AML-193 (cell line): ENCODE measurements at places on chromosomes 2 and 18.
A peak's percentile ranks its signal among the peaks of the same experiment; 100 is the strongest.

DNA sequence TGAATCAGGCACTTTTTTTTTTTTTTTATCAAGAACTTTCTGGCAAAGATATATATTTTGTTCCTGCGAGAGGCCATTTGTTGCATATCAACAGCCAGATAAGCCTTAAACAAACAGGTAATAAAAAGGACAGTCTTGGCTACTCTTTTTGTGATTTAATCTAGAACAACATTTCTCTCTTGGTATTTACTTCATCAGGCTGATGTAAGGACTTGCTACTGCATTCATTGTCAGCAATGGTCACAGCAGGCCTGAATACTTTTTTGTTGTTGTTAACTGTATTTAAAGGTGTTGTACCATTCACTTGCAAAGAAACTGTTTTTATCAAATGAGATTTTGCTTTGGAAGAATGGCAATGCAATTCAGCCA, 683.8 kb downstream of the IRS1 start:
- DNase-seq, result no peak

DNA sequence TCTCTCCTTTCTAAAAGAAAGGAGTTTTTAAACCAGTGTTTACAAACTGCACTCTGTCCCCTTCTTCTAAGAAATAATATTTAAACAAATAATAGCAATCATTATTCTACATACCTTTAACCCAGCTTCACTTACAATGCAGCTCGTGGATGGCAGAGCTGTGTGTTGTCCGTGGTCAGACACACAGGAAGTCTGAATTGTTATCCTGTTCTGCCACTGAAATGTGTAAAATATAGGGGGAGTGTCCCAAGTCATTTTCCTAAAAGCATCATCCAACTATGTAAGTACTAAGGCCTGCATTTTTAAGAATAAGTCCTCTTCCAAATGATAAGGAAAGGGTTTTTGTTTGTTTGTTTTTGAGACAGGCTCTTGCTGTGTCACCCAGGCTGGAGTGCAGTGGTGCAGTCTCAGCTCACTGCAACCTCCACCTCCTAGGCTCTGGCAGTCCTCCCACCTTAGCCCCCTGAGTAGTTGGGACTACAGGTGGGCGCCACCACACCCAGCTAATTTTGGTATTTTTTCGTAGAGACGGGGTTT, 2.7 kb upstream of the PPP4R1 start:
- no peak for DNase-seq

DNA sequence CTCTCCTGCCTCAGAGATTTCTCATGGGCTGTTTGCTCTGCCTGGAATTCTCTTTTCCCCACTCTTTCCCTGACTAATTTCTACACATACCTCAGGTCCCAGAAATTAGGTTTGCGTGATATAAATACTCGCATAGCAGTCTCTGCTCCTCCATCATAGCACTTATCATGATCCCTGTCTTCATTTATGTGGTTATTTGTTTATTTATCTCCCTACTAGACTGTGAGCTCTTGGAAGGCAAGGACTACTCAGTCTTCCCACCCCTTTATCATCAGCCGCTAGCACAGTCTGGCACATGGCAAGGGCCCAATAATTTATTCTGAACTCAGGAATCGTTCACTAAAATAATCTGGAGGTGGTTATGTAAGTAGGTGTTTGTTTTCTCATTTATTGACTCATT, 79.3 kb downstream of the ADCYAP1 start:
- DNase-seq, result no peak

DNA sequence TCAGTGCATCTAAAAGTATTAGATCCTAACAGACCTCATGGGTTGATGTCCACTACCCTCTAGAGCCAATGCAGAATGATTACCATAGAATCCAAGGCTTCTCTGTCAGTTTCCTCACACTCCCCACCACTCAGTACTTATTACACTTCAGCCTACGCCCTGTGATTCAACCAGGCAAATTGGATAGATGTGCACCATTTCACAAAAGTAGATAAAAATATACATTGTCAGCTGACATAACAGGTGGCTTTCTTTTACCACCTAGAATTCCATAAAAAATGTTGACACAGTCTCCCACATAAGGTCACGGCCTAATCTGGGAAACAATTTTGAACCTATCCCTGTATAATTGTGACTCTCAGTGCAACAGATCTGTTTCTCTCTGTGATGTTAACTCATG, 144.9 kb downstream of the CERS6 start:
- no peak for DNase-seq

GRCh38 chr2:236947294-236947693, 138.4 kb upstream of the COPS8 start:
- DNase-seq, result no peak

- no peak for DNase-seq
Measured at GRCh38 chr18:32802591-32803451, 30.0 kb upstream of the KLHL14 start.

GRCh38 chr2:224951723-224952481, 90.4 kb downstream of the DOCK10 start:
- no peak for DNase-seq

- peak; percentile 13 for DNase-seq
Measured at GRCh38 chr18:2654169-2654927, 1.2 kb upstream of the SMCHD1 start.

GRCh38 chr18:36849288-36850006, 20.5 kb downstream of the KIAA1328 start:
- no peak for DNase-seq

DNA sequence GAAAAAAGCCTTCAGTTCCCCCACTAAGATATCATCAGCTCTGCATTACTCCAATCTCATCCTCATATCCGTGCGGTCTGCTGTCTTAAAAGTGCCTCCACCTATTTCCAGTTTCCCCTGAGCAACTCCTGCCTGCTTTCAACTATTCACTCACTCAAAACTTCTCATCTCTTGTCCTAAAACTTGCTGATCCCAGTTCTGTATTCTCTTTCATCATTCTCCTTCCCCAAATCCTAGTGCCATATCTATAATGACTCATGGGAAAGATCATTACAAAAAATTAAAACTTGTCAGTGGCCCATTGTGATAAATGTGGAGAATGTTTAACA, 20.0 kb downstream of the ACVR1 start:
- no peak for DNase-seq

- DNase-seq, result no peak
Measured at GRCh38 chr2:98461498-98462049, 16.9 kb downstream of the INPP4A start.

DNA sequence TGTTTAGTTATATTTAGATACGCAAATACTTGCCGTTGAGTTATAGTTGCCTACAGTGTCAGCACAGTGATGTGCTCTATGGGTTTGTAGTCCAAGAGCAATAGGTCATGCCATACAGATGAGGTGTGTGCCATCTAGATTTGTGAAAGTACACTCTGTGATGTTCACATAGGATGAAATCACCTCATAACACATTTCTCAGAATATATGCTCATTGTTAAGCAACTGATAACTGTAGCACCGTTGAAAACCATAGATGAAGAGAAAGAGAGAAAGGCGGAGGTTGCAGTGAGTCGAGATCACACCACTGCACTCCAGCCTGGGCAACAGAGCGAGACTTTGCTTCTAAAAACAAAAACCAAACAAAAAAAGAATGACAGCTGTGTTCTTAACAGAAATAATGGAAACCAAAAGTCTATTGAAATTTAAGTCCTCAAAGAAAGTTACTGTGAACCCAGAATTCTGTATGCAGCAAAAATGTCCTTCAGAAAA, 9.5 kb downstream of the DGKD start:
- no peak for DNase-seq

GRCh38 chr2:45626387-45627221, 15.5 kb upstream of the SRBD1 start:
- DNase-seq, result peak; percentile 16

DNA sequence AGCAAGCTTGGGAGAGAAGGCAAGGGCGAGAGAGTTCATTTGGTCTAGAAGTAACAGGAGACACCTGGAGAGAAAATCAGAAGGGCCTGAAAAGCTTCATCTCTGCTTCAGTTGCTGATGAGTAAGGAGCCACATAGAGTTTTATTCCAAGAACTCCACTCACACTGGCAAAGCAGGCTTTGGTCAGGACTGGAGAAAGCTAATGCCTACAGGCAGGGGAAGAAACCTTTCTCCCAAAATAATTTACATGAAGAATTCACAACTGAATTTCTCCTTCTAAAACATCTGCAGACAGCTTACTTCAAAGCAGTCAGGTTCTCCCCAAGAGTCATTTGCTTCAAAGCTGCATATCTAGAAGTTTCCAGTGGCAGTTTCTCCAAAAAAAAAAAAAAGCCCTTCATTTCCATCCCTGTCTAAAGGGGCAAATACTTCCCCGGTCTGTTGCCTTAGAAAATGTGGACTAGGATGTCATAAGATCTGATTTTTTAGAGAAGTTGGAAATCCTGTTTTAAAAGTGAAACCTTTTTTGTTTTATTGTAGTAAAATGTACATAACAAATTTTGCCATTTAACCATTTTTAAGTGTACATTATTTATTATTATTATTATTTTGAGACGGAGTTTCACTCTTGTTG, 46.3 kb downstream of the TMEM247 start:
- DNase-seq, result no peak

- no peak for DNase-seq
Measured at GRCh38 chr2:223647258-223647952, 45.2 kb upstream of the SCG2 start.

GRCh38 chr18:12930908-12931307, 16.9 kb upstream of the SEH1L start:
- no peak for DNase-seq

- DNase-seq, result no peak
Measured at GRCh38 chr2:196046123-196046917, 22.3 kb downstream of the DNAH7 start.

DNA sequence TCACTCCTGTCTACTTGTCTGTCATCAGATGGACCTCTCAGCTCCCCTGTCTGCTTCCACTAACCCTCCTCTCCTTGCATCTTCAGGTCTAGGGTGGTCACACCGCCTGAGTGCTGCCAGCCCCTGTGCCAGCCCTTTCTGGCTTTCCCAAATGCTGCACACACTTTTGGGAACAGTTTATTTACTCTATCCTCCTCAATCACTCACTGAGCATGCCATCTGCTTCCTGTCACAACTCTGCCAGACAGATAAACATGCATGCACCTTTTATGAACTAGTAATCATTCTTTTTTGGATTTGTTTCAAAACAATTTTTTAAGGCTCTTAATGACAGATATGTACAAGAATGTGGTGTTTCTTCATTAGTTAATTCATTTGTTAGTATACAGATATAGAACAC, 56.3 kb upstream of the CCDC195 start:
- DNase-seq, result no peak

DNA sequence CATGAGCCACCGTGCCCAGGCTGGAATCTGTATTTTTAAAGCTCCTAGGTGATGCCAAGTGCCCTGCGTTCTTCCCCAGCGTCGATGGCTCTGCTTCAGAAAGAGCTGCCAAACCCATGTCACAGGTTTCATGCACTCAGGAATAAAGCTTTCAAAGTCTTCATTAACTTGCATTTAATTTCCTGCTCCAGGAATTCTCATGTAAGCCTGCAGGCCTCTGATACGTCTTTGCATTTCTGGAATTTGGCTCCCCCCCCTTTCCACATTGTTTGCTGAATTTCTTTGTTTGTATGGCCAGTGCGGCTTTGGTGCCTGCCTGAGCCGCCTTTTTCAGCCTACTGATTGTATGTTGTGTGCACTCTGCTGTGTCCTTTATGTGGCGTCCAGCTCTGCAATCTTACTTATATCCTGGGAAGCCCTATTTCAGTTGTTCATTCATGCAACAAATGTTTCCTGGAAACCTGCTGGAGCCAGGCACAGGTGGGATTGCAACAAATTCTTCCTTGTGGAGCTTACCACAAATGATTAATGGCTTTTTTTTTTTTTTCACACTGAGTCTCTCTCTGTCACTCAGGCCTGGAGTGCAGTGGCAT, 17.9 kb upstream of the OTOF start:
- no peak for DNase-seq

DNA sequence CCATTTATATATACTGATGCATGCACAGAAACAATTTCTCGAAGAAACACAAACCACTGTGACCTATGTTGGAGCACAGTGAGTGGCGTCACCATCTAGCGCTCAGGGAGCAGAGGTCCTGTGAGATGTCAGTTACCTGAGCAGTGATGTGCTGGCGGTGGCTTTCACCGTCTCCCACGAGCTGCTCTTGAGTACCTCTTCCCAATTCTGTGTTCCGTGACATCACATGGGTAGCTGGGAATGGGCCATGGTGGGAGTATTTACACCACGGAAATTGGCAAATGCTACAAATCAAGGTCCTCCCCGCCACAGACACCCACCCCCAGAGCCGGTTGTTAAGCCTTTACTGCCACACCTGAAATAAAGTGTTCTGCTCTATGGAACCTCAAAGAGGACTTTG, 24.4 kb downstream of the GBX2 start:
- DNase-seq, result no peak

GRCh38 chr2:41170589-41170988, 718.7 kb upstream of the SLC8A1 start:
- DNase-seq, result no peak

- DNase-seq, result no peak
Measured at GRCh38 chr2:221212105-221212504, 360.0 kb downstream of the EPHA4 start.

GRCh38 chr2:232534940-232535651, 4.4 kb upstream of the CHRNG start:
- no peak for DNase-seq

- no peak for DNase-seq
Measured at GRCh38 chr2:230671117-230671516, 41.5 kb upstream of the CAB39 start.

GRCh38 chr2:58609326-58609725, 368.2 kb upstream of the FANCL start:
- DNase-seq, result no peak

DNA sequence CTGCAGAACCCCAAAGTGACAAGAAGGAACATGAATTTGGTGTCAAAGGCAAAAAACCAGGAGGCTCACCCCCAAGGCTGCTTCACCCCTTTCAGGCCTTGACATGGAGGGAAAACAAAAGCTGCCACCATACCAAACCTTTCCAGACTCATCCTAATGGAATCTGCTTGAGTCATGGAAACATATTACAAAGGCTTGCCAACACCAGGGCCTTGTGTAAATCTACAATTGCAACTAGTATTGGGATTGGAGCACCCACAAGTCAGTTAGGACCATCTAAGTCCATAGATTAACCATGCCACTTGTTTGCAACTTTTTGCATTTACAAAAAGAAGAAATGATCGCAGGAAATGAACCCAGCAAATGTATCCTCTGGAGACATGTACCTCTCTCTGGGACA, 297.6 kb downstream of the CDCA7 start:
- DNase-seq, result no peak

DNA sequence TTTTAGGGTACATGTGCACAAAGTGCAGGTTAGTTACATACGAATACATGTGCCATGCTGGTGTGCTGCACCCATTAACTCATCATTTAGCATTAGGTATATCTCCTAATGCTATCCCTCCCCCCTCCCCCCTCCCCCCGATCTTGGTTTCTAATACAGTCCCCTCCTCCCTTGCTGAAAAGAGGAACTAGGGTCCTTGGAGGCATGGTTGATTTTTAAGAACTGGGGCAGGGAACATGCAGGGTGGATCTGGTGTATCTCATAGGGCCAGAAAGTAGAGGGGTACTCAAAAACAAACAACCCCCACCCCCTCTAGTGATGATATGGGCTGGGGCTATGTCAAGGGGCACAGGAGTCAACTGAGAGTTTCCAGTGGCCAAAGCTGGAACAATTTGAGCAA, 153.4 kb downstream of the UBR3 start:
- DNase-seq, result peak; percentile 5

GRCh38 chr2:44181648-44182047, 13.0 kb downstream of the PPM1B start:
- DNase-seq, result no peak
